ENCODE measurements at places on chromosomes 16 and 17.
A peak's percentile ranks its signal among the peaks of the same experiment; 100 is the strongest.

DNA sequence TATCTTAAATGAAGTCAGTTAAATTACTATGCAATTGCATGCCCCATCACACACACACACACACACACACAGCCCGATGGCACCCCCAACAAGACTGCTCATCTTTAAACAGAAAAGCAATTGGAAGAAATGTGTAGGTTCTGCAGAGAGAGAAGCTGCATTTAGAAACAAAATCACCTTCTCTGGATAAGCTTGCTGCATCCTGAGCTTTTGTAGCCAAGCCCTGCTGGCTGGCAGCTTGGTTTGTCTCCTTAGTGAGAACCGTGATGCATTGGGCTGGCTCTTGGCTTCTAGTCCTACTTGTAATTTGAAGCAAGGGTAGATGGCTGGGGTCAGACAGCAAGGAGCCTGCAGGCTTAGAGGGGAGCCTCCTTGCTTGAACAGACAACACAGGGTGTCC lies 153.8 kb downstream of the SOX9 start:
- DNase-seq, result no peak

DNA sequence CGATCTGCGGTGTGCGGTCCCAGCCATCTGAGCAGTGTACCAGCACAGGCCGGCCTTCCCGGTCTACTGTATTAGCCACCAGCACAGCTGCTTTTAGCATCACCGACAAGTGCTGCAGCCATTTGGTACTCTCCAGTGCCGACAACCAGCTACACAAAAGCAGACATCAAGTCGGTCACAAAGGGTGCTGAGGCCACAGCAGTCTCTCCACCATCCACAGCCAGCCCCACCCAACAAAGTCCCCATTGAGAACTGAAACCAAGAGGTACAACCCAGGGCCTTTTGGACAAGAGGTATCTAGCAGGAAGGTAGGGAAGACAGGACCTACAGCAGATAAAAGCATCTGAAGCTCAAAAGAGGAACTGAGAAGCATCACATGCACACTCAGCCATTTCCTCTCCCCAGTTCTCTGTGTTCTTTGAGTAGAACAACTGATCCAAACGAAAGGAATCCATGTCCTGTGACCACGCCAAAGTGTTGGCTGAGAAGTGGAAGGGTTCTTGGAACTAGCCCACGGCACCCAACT lies 9.5 kb downstream of the MTMR4 start:
- DNase-seq, result no peak

DNA sequence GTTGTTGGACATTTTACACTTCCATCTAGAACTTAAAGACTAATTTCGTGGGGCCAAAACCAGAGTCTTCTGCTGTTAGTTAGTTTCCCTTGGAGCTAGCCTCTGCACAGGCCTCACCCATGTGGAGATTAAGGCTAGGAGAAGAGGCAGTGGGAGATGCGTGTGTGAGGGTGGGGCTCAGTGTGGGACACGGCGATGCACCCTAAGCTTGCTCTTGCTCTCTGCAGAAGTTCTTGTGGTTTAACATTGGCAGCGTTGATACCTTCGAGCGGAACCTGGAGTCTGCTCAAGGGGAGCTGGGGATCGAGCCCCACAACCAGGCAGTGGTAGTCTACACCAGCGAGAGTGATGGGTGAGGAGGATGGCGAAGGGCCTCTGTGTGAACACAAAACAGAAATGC lies 34.0 kb downstream of the DBNDD1 start:
- DNase-seq, result no peak

DNA sequence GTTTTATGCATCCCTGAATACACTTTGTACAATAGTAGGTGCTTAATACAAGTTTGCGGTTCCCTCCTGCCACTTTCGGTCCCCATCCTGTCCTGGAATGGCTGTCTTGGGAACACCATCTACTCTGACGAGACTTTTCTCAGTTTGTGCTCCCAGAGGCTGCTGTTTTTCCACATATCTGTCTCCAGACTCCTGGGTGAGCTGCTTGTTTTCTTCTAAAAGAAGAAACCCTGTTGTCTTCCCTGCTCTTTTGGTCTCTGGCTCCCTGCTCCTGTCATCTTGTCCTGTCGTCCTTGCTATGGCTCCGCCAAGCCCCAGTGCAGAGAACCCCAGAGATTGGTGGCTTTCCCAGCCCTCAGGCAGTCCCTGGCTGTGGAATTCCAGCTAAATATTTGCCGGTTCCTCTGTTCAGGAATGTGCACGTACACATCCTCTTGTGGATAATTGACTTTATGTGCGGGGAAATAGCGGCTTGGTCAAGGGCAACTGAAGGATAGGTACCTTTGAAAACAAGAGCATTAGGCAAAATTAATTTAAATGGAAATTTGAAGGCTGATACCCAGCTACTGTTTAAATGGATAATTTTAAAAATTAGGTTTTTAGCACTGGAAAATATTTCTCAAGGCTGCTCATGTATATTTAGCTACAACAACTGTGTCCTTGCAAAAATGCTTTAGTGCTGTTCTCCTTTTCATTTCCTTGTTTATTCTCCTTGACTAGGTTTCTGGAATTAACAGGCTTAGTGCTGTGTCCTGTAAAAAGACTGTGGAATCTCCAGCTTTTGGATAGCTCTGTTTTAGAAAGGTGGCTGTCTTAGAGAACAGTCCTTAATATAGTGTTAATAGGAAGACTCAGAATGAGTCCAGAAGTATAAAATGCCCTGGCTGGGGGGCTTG lies 50.2 kb upstream of the SLC12A3 start:
- peak; percentile 41 for DNase-seq

- no peak for DNase-seq
These were observed 101.7 kb downstream of the RPTOR start for GRCh38 chr17:80646328-80646727.

- no peak for DNase-seq
These were observed 36.0 kb downstream of the ITFG1 start for GRCh38 chr16:47424846-47425245.

GRCh38 chr17:59547131-59547915 lies 18.1 kb upstream of the DHX40 start:
- DNase-seq, result no peak

GRCh38 chr17:81127526-81128177 lies 37.7 kb upstream of the PVALEF start:
- no peak for DNase-seq

DNA sequence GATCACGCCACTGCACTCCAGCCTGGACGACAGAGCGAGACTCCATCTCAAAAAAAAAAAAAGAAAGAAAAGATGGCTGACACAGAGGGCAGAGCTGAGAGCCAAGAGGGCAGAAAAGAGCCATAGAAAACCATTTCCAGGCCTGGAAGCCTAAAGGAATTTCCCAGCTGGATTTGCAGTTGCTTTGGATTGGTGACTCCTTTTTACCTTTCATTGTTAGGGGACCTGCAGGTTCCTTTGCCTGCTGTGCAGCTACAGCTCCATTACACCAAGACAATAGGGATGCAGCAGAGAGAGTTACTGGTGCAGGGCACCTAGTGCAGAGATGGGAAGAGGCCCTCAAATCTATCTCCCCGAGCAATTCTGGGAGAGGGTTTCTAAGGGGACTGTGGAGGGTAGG lies 18.4 kb downstream of the ZNF668 start:
- DNase-seq, result no peak

GRCh38 chr16:80759419-80760162 lies 44.8 kb downstream of the CDYL2 start:
- no peak for DNase-seq

DNA sequence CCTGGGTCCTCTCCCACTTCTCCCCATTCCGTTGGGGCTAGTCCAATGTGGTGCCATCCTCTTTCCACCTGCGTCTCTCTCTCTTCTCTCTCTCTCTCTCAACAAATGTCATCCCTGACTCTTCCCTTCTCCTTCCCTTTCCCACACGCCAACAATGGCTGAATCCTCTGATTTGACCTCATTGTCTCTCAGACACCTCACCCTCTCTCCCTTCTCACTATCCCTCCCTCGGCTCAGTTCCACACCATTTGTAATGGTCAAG lies 628 bp upstream of the ZNF18 start:
- no peak for DNase-seq

GRCh38 chr16:51146256-51146924 lies 4.7 kb downstream of the SALL1 start:
- DNase-seq, result no peak

DNA sequence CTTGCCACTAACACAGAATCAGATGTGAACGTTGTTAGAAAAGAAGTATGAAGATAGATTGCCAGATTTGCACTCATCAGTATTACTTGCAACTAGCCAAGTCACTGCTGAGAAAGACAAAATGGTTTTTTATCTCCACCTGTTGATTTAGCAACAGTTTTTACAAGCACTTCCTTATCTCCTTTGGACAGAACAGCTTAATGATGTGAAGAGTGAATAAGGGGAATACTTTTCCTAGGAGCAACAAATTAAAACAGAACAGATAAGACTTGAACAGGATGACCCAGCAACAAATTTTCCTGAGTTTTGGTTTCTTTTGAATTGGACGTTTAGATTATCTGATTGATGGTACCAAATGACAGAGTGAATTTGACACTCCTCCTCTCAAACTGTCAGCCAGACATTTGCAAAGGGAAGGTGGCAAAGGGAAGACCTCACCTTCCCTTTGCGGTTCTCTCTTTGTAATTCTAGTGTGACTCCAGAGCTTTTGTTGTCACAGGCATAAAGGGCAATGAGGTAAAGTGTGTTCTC lies 130.6 kb downstream of the NLK start:
- DNase-seq, result no peak

DNA sequence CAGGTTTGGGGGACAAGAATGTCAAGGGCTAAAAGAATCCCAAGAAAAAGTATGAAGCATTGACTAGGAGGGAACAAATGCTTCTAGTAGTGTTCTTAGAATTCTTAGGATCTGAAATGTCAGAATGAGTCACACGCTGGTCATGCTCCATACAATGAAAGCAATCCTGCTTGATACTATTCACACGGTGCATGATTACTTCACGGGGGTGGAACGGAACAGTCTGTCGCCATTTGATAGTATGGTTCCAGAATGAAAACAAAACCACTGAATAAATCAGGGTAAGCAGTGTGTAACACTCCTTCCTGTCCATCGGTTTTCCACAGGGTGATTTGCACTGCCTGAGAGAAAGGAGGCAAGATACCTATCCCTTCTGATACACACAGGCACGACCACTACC lies 22.9 kb upstream of the YWHAE start:
- DNase-seq, result peak; percentile 21

DNA sequence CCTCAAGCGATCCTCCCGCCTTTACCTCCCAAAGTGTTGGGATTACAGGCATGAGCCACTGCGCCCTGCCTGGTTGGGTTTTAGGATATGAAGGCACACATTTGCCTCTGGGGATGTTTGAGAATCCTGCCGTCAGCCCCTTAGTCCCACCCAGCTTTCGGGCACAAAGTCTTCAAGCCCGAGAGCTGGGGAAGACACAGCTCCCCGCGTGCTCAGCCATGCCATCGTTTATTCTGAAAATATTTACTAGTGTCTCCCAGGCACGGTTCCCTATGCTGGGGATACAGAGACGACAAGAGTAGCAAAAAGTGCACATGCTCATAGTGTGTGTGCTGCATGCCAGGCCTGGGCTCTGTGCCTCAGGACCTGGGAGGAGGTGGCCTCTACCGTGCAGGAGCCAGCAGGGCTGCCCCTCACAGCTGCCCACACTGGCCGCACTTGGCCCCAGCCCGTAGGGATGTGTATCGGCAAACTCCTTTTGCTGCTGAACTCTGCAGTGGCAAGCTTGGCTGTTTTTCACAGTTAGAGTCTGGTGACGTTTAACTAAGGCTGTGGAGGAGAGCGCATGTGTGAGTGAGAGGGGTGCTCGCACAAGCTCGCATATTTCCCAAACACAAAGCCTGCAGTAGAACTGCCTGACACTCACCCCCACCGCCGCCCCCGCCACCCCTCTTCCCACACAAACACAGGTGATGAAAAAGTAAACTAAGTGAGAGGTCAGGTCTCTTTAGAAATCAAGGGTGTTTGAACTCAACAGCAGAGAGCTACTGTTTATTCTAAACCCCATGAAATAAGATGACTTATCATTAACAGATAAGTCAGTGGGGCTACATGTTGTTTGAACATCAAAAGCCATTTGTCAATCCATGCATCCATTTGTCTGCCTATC lies 266.4 kb downstream of the MRTFB start:
- DNase-seq, result no peak

GRCh38 chr17:17561408-17562145 lies 29.9 kb downstream of the PEMT start:
- no peak for DNase-seq

DNA sequence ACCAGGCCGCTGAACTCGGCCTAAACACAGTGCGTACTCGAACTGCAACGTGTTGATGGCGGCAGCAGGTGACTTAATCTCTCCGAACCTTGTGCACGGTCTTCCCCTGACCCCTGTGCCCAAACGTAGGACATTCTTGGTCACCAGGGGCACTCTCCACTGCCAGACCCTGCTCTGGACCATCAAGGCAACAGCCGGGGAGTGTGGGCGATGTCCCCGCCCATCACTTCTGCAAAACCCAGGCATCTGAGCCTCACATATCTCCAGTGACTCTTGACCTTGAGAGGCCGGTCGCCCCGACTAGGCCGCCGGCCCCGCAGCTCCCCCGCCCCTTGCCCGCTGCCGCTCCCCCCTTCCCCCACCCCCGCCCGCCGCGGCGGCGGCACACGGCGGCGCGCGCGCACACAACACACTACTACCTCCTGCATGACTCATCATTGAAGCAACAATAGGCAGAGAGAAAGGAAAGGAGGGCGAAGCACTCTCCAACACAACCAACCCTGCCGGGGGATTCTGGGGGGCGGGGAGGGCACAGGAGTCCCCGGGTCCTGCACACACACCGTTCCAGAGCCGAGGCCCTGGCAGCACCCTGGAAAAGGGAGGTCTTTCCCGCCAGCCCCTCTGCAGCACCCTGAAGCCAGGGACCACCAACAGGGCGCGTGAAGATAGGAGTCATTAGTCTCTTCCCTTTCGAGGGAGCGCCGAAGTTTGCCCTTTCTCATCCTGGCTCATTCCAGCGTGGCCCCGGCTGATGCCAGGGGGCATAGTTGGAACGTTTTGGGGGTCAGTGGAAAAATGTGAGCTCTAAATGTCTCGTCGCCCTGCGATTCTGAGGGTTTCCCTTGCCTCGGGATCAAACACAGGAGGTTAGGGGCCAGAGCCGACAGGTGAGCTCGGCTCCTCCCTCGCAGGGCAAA lies 1.9 kb downstream of the MNT start:
- peak; percentile 58 for DNase-seq

GRCh38 chr17:76234354-76234679 lies 6.0 kb downstream of the RNF157 start:
- DNase-seq, result no peak

GRCh38 chr17:67377488-67378453 lies 690 bp downstream of the PITPNC1 start:
- peak; percentile 61 for DNase-seq

- no peak for DNase-seq
These were observed 1.6 kb downstream of the MSRB1 start for GRCh38 chr16:1941162-1942046.

GRCh38 chr17:76026714-76027158 lies 370 bp downstream of the EVPL start:
- DNase-seq, result no peak

GRCh38 chr16:10514369-10515055 lies 65.9 kb downstream of the EMP2 start:
- peak; percentile 57 for DNase-seq

Measured in urothelium cell line (cell line).